ENCODE measurements at places on chromosomes 16 and 17.
A peak's percentile ranks its signal among the peaks of the same experiment; 100 is the strongest.

- DNase-seq = no peak
Measured at GRCh38 chr16:64417711-64418227, 704.1 kb downstream of the CDH11 start.

- DNase-seq = no peak
Measured at GRCh38 chr17:36614933-36615332, 13.6 kb downstream of the MRM1 start.

DNA sequence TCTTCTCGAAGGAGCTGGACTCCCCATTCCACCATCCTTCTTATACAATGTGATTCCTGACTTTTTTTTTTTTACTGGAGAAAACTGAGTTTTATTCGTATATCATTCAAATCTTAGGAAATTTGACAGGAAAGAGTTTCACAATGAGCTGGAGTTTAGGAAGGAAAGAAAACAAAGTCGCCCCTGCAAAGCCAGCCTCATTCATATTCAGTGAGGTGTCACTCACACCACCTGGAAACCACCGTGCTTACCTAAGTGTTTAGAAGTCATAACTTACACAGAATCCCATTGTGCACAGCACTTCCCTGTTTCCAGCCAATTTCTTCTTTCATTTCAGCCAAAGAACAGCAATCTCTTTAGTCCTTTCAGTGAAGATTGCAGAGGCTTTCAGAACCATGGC is 90.3 kb upstream of the CHMP6 start:
- DNase-seq = no peak

GRCh38 chr17:31917065-31917529 is 15.6 kb upstream of the UTP6 start:
- DNase-seq = no peak

GRCh38 chr16:53433509-53433908 is 762 bp upstream of the RBL2 start:
- DNase-seq = no peak

- DNase-seq = no peak
Measured at GRCh38 chr16:83967838-83968305, at the start of gene NECAB2. Gene NECAB2 (plus strand): TSS chr16:83968244. CDS start chr16:83968649, 405 bp downstream.

DNA sequence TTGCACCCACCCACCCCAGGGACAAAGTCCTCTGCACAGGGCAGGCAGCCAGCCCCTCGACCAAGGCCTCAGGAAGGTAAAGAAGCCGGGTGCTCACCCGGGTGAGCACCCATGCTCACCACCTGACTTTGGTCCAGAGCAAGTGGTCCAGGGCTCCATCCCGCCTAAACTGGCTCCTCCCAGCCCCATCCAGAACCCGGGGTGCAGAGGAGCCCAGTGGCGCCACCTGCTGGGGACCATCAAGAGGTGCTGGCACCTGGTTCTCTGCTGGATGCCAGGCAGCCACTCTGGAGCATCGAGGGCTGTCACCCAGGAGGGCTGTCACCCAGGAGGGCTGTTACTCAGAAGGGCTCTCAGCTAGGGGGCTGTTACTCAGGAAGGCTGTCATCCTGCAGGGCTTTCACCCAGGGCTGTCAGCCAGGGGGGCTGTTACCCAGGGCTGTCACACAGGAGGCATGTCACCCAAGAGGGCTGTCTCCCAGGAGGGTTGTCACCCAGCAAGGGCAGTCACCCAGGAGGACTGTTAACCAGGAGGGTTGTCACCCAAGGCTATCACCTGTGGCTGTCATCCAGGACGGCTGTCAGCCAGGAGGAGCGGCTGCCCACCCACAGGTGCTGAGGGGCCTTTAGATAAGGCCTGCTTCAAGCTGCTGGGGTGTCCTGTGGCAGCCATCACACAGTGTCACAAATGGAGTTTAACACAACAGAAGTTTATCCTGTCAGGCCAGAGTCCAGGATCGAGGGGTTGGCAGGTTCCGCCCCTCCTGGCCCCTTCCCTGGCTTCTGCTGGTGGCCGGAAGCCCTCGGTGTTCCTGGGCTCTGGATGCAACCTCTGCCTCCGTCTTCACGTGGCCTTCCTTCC is 98.5 kb downstream of the TNFRSF13B start:
- DNase-seq = peak; percentile 38

- peak; percentile 56 for DNase-seq
Measured at GRCh38 chr17:7716901-7717755, at the start of gene DNAH2. Gene DNAH2 (plus strand): TSS chr17:7717744. CDS start chr17:7719735, 1,991 bp downstream.

- DNase-seq = no peak
Measured at GRCh38 chr16:53611179-53611696, 92.4 kb downstream of the RPGRIP1L start.

DNA sequence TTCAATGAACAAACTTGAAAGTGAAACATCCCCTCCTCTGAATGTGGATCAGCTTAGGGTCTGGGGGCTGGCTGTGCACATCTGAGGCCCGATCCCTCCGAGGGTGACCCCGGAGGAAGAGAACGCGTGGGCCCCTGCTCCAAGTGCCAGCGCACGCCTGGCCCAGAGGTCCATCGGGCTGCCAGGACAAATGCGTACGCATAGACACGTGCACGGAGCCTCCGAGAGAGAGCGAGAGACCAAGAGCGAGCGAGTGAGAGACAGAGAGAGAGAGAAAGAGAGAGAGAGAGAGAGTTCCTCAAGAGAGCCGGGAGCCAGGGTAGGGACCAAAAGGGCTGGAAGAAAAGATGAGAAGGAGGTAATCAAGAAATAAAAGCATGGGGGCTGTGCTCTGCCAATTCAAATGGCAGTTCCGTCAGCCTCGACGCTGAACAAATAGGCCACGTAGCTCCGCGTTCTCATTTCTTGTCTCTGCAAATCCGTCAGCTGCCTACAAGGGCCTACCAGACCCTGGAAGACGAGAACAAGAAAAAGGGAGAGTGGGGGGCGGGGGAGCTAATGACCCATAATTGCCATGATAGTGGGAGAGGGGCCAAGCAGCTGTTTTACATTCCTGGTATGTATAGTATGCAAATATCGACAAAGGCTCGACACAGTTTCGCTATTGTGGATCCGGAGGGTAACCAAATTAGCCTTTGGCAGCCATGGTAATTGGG is 435.3 kb upstream of the ZFHX3 start:
- DNase-seq = no peak

DNA sequence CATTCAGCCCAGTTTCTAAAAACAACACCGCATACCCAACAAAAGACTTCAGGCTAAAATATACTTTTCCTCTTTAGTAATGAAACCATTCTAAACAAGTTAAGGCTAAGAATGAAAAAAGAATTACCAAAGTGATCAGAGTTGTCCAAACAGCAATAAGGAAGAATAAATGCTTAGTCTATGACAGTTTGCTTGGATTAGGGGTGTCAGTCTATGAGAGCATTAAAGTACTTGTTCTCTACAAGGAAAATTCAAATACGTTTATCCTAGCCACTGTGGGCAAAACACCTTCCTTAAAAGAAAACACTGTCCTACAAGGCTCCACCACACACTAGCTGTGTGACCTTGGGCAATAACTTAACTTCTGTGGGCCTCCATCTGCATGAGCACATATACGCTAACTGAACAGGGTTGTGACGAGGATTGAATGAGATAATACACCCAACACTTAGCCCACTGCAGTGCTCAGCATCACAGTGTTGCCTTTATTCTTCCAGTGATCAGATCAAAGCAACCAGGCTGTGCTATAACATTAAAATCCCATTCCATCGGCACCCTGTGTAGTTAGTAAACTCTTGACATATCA is 53.6 kb downstream of the TEX2 start:
- DNase-seq = no peak

- no peak for DNase-seq
Measured at GRCh38 chr16:22008215-22009059, 526 bp downstream of the MOSMO start.

GRCh38 chr16:47387026-47387734 is 73.7 kb downstream of the ITFG1 start:
- no peak for DNase-seq

DNA sequence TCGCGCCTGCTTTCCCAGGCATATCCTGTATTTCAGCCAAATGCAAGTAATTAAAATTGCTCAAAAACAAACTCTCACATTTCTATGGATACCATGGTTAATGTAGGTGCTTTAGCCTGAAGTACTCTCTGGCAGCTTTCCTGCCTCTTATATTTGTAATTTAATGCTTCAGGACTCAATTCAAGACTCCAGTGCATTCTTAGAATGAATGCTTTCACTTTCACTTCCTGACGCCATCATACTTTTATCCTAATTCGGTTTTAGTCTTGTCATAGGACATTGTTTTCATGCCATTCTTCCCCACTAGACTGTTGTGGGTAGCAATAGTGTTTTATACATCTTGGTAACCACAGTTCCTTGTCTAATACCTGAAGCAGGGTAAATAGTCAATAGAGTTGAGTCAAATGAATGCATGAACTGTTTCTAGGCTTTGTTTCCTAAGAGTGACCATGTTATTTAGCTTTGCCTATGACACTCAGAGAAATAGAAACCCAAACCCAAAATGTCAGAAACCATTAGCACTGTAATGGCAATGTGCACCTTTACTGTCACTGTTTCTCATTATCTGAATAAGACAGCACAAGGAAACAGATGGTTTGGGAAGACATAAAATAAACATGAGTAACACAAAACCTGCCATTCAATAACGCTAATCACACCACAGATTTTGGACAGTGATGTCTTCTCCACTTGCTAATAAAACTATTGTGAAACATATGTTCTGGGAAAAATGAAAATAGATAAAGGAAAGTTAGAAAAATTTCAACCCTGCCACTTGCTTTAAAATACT is 705.5 kb downstream of the CDH11 start:
- DNase-seq = peak; percentile 13

DNA sequence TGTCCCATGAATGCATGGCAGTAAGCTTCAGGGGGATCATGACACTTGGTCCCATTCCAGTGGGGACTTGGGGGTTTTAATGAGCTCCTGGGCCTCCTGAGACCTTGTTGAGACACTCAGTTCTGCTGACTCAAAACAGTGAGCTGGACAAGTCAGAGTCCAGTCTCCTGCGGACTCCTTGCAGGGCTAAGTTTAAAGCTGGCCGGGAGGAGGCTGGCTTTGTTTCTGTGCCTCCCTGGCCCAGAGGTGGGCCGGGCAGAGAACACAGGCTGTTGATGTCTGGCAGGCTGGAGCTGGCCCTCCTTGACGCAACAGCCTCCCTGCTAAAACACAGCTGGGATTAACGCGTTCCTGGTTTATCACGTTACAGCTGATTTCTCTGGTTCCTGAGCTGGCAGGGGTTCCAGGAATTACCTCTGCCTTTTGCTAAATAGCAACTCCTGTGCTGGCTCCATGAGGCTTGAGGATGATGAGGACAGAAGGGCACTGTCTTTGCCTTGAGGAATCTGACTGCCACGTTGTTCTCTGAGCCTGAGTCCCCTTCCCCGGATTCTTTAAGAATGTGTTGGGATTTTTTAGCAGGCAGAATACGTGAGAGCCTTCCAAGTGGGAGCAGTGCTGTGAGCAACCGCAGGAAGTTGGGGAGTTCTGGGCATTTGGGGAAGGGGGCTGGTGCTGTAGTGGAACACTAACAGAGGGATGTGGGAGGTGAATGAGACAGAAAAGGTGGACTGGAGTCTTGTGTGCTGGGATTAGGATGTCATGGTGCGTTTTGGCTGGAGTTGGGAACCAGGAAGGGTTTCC is 2.0 kb downstream of the GPT2 start:
- DNase-seq = no peak

DNA sequence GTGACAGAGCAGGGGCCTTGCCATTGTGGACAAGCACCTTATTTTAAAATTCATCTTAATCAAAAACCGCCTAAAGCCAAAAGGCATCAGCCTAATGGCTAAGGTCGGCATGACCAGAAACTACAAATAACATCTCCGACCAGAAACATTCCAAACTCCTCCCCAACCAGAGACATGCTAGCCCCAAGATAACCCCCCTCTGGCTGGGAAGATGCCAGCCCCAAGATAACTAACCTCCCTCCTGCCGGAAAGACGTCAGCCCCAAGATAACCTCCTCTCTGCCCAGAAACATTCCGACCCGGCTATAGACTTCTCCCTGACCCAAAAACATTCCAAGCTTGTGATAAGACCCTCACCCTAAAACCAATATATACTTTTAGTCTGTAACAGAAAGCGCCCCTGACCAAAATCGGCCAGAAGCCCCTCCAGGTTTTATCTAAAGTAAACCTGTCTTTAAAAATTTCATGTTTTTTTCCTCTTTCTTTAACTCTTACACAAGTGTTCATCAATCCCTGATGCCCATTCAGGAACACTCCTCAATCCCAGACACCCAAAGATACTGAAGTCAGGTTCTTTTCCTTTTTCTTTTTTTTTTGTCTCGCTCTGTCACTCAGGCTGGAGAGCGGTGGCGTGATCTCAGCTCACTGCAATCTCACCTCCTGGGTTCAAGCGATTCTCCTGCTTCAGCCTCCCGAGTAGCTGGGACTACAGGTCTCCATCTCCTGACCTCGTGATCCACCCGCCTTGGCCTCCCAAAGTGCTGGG is 32.7 kb downstream of the TLE7 start:
- no peak for DNase-seq

GRCh38 chr17:8118769-8119580 is 661 bp upstream of the ALOXE3 start:
- DNase-seq = peak; percentile 89

DNA sequence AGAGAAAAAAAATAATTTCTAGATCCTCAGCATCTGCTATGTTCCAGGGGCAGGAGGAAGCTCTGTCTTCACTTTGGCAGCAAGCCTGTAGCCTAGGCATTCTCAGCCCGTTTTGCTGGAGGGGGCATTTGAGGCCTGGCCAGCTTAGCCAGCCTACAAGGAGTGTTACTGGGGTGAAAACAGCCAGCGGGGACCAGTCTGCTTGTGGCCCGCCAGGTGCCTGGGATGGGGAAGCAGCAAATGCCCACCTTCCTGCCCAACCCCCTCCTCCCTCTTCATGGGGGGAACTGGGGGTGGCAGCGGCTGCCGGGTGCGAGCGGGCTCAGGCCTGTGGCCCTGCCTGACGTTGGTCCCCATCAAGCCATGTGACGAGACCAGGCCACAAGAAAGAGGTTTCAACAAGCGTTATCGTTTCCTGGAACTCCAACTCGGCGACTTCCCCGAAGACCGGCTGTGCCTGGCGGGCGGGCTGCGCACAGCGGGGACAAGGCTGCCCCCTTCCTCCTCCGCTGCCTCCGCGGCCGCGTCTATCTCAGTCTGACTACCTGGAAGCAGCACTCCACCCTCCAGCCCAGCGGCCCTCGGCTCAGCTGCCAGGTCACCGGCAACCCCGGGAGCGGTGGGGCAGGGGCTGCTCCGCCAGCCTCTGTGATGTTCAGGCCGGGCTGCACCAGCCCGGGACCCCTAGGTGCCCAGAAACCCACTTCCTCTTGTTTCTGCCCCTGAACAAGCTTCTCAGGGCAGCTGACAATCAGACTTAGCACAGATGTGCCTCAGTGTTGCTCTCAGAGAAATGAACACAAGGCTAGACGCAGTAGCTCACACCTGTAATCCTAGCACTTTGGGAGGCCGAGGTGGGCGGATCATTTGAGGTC is 22.9 kb downstream of the SOCS1 start:
- no peak for DNase-seq

- no peak for DNase-seq
Measured at GRCh38 chr17:70716551-70716950, 547.2 kb downstream of the KCNJ2 start.
